Right renal pelvis (tissue), 4 donors: ENCODE measurements at places on chromosomes 7 and 10. TPM values are rescaled to one million over a fixed set of nuclear protein-coding genes. Genes with fewer than 3 reads are reported as not detected.

DNA sequence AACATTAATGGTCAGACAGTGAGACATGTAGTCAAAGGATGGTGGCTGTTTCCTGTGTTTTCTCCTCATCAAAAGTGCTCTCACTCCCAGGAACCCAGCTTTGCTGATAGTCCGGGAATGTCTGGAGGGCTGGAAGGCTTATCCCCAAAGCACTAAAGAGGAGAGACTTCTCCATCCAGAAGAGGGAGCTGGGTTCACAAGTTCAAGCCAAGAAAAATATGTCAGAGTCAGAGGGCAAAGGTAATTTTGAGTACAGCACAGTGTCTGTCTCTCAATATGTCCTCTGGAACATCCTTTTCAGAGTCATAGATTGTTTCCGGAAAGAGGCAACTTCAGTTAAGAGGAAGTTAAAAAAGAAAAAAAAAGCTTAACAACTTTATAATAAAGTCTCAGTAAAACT, 281.5 kb upstream of the PHYHIPL start:
- DNase-seq = peak; percentile 5

DNA sequence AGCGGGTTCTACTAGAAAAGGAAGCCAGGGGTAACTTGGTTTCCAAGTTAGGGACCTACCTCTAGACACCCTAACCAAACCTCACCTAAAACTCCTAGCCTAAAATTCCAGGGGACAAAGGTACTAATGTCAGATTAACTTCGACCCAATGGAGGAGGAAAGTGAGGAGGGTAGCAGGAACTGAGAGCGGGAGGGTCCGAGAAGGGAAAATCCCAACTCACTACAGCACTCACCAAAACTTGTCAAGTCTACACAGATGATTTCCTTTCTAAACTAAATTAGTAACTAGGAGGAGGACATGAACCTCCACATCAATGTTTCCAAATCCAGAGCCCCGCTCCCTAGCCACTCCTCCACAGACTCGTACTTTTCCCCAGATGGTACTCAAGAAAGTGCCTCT, 22.6 kb downstream of the CHCHD3 start:
- DNase-seq = no peak

- DNase-seq = no peak
Measured at GRCh38 chr10:1187151-1187854, 131.1 kb downstream of the WDR37 start.

Gene PWWP2B
- polyA plus RNA-seq = 8.3 TPM

Gene MSRB2
- 50.0 TPM for polyA plus RNA-seq
